SJSA1 (cell line): ENCODE measurements at places on chromosomes 3 and 15.
A peak's percentile ranks its signal among the peaks of the same experiment; 100 is the strongest.

DNA sequence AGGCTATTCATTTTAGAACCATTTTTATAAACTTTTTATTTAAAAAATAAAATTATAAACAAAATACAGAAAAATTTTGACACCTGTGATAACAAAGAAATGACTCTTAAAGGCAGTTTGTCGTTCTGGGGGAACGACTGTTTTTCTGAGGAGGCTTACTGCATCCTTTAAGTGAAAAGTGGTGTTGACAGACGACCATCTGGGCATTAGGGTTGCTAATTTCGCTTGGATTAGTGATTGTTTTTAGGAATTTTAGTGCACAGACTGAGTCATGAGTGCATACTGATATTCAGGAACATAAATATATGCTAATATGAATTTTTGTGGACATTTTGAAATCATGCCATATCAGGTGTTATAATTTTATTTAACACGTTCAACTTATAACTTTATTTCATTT, 28.5 kb downstream of the OSTN start:
- no peak for DNase-seq

GRCh38 chr3:44883213-44883955, 9.0 kb downstream of the TGM4 start:
- DNase-seq, result no peak

DNA sequence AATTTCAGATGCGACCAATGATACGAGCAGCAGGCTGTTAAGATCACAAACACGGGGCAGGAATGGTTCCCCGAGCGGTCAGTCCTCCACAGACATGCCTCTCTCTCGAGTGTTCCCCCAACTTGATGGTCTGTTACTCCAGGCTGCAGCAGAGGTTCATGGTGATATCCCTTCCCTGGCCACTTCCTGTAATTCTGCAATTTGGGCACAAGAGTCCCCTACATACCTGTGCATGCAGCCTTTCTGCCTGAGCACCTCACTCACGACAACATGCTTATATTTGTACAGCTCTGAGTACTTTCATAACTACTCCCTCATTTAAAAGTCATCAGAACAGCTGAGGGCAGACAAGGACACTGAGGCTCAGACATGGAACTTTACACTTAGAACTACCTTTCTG, 408.1 kb upstream of the NR2F2 start:
- DNase-seq, result no peak

GRCh38 chr3:17894434-17895060, 152.1 kb upstream of the TBC1D5 start:
- peak; percentile 11 for DNase-seq
